ENCODE measurements at places on chromosomes 16 and 17.

- DNase-seq: no peak
These were observed 9.9 kb downstream of the ATPAF2 start for GRCh38 chr17:18028952-18029540.

DNA sequence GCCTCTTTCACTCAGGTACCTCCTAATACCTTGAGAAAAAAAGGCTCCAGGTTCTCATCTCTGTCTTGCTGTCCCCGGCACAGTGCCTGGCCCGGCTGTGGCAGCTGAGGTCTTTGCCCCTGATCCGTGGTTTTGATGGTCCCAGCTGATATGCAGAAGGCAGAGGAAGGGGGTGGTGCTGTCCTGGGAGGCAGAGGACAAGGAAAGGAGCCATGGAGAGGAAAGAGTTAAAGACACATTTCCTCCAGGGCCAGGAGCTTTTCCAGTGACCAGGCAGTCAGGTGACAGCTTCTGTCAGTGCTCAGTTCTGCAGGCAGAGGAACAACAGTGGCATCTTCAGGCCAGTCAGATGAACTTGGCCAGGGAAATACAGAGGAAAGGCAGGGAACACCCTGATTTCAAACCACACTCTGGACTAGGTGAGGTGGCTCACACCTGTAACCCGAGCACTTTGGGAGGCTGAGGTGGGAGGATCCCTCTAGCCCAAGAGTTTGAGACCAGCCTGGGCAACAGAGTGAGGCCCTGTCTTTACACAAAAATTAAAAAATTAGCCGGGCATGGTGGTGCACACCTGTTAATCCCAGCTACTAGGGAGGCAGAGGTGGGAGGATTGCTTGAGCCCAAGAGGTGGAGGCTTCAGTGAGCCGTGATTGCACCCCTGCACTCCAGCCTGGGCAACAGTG, 3.3 kb upstream of the COG1 start:
- no peak for DNase-seq

GRCh38 chr17:33992113-33992512, 263.0 kb upstream of the CCL2 start:
- no peak for DNase-seq

DNA sequence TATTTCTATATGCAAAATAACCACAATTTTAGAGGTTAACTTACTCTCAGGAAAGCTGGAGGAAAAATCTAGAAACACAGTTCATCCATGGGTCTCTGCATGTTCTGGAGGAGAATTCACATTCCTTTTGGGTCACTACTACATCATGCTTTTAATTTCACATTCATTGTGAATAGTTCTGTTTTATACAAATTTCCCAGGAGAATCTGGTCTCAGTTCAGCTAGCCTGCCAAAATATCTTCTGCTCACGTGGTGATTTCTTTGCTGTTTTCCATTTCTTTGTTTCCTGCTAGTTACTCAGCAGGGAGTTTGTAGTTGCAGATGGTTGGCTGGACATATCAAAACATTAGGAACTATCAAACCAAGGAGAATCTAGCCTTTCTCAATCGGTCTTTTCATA, at the start of gene ABCA9:
Gene ABCA9, minus strand, starts transcription at position 106 of the 400 bp plus-strand sequence. CDS start 9,801 bp downstream, outside the sequence.
- no peak for DNase-seq

All from uterus (tissue), 4 donors.